NCI-H187 (cell line): ENCODE measurements at places on chromosomes 1 and 21.
A peak's percentile ranks its signal among the peaks of the same experiment; 100 is the strongest.

- DNase-seq, result no peak
Measured at GRCh38 chr21:34498623-34499022, 13.4 kb downstream of the KCNE1 start.

- DNase-seq, result no peak
Measured at GRCh38 chr1:205809942-205810345, 3.1 kb downstream of the SLC41A1 start.

DNA sequence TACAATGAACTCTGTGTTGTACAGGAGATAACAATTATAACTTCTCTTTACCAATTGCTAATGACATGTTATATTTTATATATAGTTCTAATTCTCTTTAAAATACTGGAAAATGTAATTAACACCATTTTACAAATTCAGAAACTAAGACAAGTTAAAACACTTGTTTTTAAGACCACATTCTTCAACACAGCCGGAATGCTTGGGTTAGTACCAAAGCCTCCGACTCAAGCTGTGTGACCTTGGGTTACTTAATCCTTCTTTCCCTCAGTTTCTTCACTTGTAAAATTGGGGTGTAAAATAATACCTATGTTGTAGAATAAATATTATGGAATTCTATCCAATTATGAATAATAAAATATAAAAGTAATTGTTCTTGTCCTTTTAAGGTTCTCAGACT lies 378.7 kb downstream of the USH2A start:
- DNase-seq, result no peak

DNA sequence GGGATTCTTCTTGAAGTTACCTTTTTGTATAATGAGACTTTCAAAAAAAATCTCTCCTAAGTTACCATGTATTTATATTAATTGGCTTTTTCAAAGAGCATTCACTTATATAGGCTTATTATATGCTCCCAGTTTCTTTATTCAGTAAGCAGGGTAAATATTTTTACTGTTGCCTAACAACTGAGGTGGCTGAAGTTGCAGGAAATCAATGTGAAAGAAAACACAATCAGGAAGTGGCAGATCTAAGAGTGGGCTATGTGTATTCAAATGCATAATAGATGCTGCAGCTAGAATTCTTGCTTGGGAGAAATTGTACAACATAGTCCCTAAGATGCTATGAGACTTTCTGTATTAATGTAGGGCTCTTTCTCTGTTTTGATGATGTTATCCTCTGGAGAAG lies 606.9 kb downstream of the NUF2 start:
- no peak for DNase-seq

DNA sequence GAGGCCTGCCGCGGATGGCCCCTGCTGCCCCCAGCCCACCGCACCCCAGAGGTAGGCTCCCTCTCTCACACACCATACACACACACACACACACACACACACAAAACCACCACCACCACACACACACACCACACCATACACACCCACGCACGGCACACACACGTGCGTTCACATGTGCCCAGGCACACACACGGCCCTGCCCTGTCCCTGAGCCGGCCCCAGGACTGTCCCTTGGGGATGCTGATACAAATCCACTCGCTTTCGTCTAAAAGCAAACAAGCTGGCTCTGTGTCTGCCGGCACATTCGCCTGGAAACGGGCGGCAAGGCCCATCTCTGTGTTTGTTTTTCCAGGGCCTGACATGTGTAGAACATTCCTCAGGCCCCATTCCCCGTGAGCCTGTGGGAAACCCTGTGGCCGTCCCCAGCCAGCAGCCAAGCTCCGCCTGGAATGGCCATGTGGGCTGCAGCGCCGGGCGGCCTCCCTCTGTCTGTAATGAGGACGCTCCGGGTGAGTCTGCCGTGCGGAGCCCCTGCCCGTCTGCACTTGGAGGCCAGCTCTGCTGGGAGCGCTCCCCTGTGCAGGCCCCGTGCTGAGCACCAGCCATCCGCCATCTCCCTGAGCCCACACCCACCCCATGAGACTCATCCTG lies 67.4 kb downstream of the DMRTB1 start:
- no peak for DNase-seq

DNA sequence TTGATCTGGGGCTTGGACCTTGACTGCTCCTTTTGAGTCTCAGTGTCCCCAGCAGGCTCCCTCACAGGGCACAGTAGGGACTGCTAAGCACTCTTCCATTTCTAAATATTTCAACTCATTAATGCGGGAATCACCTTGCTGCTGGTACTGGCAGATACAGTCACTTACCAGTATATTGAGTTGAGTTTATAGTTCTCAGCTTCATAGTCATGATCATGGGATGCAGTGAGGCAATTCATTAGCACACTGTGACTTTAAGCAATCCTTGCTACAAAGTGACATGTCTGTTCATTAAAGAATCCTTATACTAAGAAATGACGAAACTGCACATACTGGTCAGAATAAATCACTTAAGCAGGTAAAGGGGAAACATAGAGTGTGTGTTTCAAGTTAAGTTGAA lies 240.8 kb downstream of the SPATA17 start:
- DNase-seq, result no peak

DNA sequence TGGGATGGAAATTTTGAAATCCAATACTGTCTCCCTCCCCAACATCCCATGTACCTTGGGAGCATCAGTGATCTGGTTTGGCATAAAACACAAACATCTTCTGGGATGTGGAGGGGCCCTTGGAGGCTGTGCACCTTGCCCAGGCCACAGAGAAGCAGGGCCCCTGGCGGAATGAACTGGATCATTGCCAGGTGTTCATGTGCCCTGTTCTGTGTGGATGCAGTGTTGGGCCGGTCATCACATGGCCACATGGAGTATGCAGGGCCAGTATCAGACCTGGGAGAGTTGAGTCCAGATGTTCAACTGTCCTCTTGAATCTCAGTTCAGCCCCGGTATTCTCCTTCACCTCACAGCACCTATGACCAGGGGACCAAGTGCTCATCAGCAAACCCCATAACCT lies 26.9 kb downstream of the ARHGEF10L start:
- no peak for DNase-seq

- DNase-seq, result no peak
Measured at GRCh38 chr1:215878128-215878527, 311.0 kb downstream of the KCTD3 start.

- DNase-seq, result no peak
Measured at GRCh38 chr1:31671561-31672201, 27.0 kb upstream of the PEF1 start.

GRCh38 chr21:17048974-17049373 lies 463.9 kb upstream of the CXADR start:
- DNase-seq, result no peak

- no peak for DNase-seq
Measured at GRCh38 chr1:226487921-226488320, 60.6 kb upstream of the STUM start.

GRCh38 chr1:103162360-103162759 lies 54.0 kb upstream of the COL11A1 start:
- DNase-seq, result no peak

GRCh38 chr1:48644190-48644900 lies 132.3 kb downstream of the BEND5 start:
- DNase-seq, result no peak

DNA sequence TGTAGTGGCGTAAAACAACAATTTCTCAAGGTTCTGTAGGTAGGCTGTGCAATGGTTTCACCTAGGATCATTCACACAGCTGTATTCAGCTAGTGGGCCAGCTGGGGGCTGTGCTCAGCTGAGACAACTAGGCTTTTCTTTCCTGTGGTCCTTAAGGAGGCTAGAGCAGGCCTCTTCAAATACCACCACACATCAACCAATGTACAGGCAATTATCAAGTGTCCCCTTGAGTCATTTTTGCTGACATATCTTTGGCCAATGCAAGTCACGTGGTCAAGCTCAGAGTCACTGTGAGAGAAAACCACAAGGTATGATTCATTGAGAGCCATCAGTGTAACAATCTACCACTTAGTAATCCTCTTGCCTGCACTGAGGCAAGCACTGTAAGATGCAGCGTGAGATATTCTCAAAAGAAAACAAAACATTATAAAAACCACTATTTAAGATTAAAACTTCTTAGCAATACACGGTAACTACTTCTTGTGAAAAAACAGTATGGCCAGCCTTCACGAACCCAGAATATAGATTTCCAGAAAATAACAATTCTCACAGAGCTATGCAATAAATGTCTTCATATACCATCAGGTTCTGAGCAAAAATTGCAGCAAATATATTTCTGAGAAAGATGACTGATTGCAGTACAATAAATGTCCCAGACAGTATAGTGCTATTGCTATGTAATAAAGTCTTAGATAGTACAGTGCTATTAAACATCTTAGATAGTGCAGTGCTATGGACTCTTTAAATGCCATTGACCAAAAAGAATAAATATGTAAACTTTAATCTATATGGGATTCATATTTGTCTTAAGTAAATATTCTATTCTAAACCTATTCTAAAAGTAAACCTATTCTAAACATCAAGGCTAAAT lies 55.3 kb downstream of the NME7 start:
- DNase-seq, result peak; percentile 57

GRCh38 chr21:43694437-43695079 lies 24.4 kb upstream of the PDXK start:
- no peak for DNase-seq

- no peak for DNase-seq
Measured at GRCh38 chr1:14486401-14487201, 111.9 kb upstream of the KAZN start.

GRCh38 chr21:20108016-20108415 lies 890.2 kb upstream of the NCAM2 start:
- DNase-seq, result no peak

DNA sequence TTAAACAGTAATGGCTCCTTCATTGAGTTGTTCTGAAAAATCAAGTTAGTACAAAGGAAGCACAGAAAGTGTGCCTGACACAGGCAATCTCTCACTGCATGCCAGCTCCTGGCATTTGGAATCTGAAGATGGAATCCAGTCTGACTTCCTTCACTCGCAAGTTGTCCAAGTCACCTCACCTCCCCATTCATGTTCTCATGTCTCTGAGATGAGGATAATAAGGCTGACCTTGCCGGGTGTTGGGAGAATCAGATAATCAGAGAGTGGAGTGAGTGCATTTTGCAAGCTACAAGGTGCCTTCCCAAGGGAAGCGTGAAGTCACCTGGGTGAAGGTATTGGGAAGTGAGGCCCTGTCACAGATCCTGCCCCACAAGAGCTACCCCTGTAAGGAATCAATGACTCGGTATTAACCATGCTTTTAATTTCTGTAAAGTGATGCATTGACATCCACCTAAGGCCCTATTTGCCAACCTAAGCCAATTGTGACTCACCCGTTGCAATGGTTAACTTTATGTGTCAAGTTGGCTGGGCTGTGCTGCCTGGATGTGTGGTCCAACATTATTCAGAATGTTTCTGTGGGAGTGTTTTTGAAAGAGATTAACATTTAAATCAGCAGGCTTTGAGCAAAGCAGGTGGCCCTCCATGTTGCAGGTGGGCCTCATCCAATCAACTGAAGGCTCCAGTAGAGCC lies 62.5 kb upstream of the TARBP1 start:
- no peak for DNase-seq

DNA sequence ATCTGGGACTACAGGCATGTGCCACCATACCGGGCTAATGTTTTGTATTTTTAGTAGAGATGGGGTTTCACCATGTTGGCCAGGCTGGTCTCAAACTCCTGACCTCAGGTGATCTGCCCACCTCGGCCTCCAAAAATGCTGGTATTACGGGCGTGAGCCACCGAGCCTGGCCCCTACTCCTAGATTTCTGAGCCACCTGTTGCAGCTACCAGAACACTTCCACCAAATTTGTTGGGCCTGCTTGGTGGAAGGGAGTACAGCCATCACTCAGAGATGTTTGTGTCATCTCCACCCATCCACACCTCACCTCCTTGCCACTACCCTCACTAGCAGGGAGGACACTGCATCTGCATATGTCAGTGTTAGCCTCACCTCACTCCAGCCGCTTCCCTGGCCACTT lies 5.5 kb downstream of the RIMKLA start:
- no peak for DNase-seq

GRCh38 chr1:62336995-62337705 lies 17.9 kb upstream of the KANK4 start:
- no peak for DNase-seq

GRCh38 chr1:42966688-42967612 lies 8.3 kb upstream of the SLC2A1 start:
- DNase-seq, result peak; percentile 4

GRCh38 chr1:116772648-116773045 lies 18.4 kb downstream of the CD2 start:
- no peak for DNase-seq

GRCh38 chr1:51234721-51235425 lies 1.2 kb upstream of the RNF11 start:
- DNase-seq, result peak; percentile 88

DNA sequence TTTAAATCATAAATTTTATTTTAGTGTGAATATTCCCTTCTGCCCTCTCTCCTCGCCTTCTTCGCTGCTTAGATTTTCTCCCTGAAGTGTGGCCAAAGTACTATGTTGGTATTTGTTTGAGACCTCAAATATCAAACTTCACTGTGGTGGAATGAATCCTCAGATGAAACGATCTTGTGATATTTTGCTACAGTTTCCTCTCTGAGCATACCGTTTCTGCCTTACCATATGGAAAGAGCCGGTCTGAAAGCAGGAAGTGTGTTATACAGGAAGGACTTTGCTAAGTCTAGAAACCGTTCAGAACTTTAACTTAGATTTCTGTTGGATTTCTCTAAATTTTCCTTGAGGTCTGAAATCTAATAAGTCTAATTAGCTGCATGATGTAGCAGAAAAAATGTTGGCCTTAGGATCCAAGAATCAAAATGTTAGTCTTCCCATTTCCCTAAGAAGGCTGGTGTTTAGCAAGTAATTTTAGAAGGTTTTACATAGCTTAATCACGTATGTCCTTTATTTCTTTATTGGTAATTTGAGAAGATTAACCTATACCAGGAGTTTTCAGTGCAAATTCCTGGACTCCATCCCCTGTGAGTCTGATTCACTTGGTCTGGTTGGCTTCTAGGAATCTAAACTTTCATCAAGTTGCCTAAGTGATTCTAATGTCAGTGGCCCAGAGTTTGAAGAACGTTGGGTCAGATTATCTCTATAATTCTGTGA lies 30.7 kb downstream of the SDCCAG8 start:
- DNase-seq, result no peak

DNA sequence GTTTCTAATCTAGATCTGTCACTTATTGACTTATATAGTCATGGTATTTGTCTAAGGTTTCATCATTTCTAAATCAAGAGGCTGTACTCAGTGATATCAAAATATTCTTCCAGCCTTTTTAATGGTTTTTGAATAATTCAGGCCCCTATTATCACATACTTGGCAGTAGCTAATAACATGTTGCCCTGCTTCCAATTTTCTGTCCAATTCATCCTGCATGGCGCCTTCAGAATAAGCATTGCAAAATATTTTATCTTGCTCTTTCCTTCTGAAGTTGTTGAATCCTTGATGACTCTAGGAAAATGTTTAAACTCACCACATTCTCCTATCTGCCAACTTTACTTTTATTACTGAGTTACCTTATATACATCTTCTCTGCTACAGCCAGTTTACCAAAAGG lies 517.2 kb upstream of the B3GALT2 start:
- no peak for DNase-seq

- no peak for DNase-seq
Measured at GRCh38 chr1:108502138-108502537, 52.0 kb downstream of the NBPF6 start.
